ENCODE measurements at places on chromosomes 3 and 15.

DNA sequence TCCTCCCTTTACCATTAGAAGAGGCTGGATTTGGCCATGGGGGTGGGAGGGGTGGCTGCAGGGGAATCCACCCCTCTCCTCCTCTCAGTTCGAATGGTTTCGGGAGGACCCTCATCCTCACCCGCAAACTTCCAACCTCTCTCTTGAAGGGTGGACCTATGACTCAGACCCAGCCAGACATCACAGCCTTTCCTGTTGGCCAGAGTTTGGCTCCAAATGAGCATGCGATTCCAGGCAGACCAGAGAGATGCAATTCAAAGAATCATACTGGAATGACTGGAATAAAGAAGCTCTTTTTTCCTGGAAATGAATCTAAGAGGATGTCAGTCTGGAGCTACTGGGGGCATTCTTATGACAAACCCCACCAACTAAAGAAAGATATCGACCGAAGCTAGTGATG, 516.7 kb upstream of the MDFIC2 start:
- DNase-seq: peak; percentile 92

GRCh38 chr3:24937780-24938179, 443.1 kb upstream of the THRB start:
- no peak for DNase-seq

- DNase-seq: no peak
Observed at GRCh38 chr15:48380198-48380597, 49.0 kb downstream of the DUT start.

- DNase-seq: no peak
Observed at GRCh38 chr15:59699810-59700431, 10.8 kb upstream of the BNIP2 start.

GRCh38 chr3:197539651-197540051, 16.1 kb downstream of the BDH1 start:
- no peak for DNase-seq

Measured in brain microvascular endothelial cell (primary cell).